ENCODE measurements at places on chromosomes 5 and 9. TPM values are rescaled to one million over a fixed set of nuclear protein-coding genes. Genes with fewer than 3 reads are reported as not detected.

PNPLA7 gene
- polyA plus RNA-seq, result 2.5 TPM

RANBP6 gene
- 33.3 TPM for polyA plus RNA-seq

- DNase-seq, result no peak
Observed at GRCh38 chr5:171839112-171839511, 53.5 kb downstream of the SMIM23 start.

CDH18 gene
- polyA plus RNA-seq, result 1.0 TPM

SLC46A2 gene
- 0.20 TPM for polyA plus RNA-seq

GRCh38 chr9:108056805-108057386 lies 567.3 kb upstream of the KLF4 start:
- DNase-seq, result no peak

LPAR1 gene
- 31.0 TPM for polyA plus RNA-seq

- no peak for DNase-seq
Observed at GRCh38 chr5:32283539-32284377, 29.0 kb downstream of the MTMR12 start.

- DNase-seq, result no peak
Observed at GRCh38 chr5:73419117-73419464, 29.5 kb downstream of the FOXD1 start.

DDX4 gene
- polyA plus RNA-seq, result 0.21 TPM
